ENCODE measurements at places on chromosomes 3 and 15.

DNA sequence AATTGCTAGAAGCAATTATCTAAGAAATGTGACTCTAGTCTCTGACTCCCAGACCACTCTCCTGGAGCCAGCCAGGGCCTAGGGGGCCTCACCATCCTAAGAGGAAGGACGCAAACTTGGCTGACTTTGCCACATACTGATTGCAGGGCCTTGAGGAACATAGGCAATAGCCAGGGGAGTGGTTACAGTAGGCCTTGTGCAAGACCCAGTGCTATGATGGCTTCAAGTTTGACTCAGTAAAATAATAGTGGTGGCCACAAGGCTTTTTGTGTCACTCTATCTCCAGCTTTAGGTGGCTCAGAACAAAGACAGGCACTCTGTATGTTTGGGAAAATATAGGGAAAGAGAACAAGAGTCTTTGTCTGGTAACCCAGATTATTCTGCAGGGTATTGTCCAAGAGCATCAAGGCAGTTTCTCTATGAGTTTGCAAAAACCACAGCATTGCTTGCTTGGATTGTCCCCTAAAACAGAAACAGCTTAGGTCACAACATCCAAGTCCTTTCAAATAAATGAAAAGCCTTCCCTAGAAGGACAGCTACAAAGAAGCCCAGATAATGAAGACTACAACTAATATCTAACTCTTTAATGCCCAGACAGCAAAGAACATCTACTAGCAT, 631.5 kb downstream of the PYDC2 start:
- no peaks in the 10 kb centered on the region for H3K4me1 ChIP-seq
- no peak overlapping the region for H3K4me3 ChIP-seq
- no peaks in the 10 kb centered on the region for H3K36me3 ChIP-seq
- ATAC-seq = no peak

DNA sequence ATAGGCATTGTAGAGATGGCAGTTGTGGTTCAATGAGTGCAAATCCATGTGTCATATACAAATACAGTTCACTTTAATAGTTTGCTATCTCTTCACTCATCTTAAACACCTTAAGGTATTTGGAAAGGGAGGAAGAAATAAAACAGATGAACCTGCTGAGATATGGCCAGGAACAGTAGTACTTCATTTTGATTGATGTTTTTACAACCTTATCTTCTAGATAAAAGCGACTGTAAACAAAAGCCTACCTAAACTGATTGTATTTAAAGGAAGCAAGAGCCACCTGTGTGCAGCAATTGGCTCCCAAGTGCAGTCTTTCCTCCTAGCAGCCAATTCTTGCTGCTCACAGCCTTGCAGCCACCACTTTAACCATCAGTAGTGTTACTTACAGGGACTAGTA, 217.7 kb downstream of the CDIN1 start:
- H3K27ac ChIP-seq = no peak overlapping the region
- H3K36me3 ChIP-seq = peaks cover 3% of the 10 kb centered on the region
- no peak for ATAC-seq
- no peak overlapping the region for H3K4me3 ChIP-seq
- peaks cover 24% of the 10 kb centered on the region for H3K4me1 ChIP-seq
- no peaks in the 10 kb centered on the region for H3K27me3 ChIP-seq

DNA sequence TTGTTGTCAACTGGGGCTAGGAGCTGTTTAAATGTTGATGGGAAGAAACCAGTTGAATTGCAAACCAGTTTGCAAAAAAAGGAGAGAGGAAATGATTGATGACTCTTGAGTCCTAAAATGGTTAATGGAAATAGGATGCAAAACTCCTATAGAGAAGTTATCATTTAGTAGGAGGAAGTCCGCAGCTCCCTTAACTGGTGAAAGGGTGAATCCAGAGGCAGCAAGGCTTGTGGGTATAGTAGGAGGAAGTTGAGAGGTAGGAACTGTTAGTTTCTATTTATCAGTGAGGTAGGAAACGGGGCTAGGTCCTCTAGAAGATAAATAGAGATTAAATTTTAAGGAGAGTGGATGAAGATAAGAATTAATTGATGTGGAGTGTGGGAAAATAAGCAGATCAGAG, 15.4 kb downstream of the IREB2 start:
- H3K27me3 ChIP-seq = no peaks in the 10 kb centered on the region
- no peak for ATAC-seq
- H3K4me1 ChIP-seq = peaks cover 8% of the 10 kb centered on the region
- no peak overlapping the region for H3K27ac ChIP-seq
- no peak overlapping the region for H3K4me3 ChIP-seq

DNA sequence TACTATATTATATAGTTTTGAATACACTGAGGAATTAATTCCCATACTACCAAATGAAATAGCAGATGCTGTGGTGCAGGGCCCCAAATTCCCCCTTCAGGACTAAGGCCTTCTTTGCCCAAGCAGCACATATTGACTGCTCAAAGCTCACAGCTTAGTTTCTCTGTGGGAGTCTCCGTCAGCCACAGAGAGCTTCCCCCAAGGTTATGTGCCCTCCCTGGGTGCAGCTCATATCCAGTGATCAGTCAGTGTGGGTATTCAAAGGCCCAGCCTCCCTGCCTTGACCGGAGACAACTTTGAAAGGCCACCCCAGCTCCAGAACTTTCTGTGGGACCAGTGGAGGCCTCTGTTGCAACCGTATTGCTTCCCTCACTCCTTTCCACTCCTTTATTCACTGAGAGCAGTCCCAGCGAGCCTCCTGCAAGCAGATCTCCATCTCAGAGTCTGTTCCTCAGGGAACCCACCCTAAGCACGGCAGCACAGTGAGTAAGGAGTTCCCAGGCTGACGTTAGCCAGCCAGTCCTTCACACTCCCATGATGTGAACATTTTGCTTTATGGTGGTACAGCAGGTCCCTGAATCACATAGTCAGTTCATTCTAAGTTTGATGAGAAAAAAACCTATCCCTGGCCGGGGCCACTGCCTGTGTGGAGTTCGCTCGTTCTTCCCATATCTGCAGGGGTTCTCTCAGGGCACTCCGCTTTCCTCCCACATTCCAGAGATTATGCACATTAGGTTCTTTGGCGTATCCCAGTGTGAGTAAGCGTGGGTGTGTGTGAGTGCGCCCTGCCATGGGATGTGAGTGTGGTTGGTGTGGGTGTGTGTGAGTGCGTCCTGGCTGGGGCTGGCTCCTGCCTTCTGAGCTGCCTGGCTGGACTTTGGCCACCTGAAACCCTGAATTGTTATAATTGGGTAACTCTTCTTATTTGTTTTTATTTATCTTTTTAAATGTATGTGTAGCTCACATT, 64.4 kb upstream of the PPARG start:
- H3K27me3 ChIP-seq = peaks cover 9% of the 10 kb centered on the region
- H3K4me1 ChIP-seq = no peaks in the 10 kb centered on the region
- no peak overlapping the region for H3K27ac ChIP-seq
- ATAC-seq = no peak
- H3K36me3 ChIP-seq = no peaks in the 10 kb centered on the region
- H3K4me3 ChIP-seq = no peak overlapping the region

DNA sequence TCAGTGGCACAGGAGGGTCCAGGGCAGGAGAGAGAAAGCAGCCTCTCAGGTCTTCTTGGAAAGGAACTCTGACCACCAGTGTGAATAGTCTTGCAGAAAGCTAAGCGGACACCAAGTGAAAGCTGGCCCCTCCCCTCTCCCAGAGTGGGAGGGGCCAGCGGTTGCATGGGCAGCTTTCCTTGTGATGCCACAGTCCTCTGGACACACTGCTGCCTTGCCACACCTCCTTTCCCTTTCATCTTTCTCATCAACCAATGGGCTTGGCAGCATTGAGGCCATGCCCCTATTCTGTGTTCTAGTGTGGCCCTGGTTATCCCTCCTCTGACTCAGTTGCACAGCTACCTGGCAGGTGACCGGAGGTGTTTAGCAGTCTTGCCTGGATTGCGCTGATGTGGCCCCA, 49.7 kb upstream of the GOLGA6B start:
- H3K36me3 ChIP-seq = no peaks in the 10 kb centered on the region
- no peak for ATAC-seq

GRCh38 chr3:49670940-49671290, 3.2 kb upstream of the APEH start:
- ATAC-seq = no peak
- peaks cover 10% of the 10 kb centered on the region for H3K4me1 ChIP-seq
- no peak overlapping the region for H3K27ac ChIP-seq

DNA sequence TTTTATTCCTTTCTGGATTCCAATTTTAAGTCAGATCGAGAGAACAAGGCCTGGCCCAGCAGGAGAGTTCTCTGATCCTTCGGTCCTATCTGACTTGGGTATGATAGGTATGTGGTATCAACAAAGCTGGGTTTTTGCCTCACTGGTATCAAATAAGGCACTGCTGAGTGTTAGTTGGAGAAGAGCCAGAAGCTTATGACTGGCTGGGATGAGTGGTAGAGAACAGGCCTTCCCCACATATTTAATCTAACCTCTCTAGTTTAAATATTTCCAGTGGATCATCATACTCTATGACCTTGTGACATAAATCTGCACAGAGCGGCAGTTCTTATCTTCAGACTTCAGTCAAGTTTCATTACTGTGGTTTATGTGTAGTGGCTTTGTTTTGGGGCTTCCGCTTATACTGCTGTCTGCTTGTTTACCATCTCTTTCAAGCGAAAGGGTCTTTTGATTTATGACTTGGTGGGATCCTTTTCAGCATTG, 164.5 kb downstream of the PTPRG start:
- H3K27me3 ChIP-seq = no peaks in the 10 kb centered on the region
- H3K4me3 ChIP-seq = no peak overlapping the region
- H3K36me3 ChIP-seq = no peaks in the 10 kb centered on the region
- no peak for ATAC-seq

DNA sequence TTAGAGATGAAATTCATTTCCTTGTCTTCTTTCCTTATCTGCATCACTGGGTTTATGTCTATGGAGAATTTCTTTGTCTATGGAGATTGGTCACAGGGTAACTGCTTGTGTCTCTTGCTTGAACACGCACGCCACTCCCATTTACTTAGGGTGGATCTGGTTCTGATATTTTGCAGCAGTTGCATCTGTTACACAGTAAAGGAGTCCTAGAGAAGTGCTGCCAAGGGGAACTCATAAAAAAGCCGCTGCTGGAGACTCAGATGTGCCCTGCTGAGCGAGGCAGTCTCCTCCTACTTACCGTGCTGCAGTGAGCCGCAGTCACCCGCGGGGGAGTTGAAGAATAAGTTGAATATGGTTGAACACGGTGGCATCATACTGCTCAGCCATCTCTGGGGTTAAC, 105.2 kb upstream of the KLHL25 start:
- H3K4me1 ChIP-seq = no peaks in the 10 kb centered on the region
- H3K4me3 ChIP-seq = no peak overlapping the region
- H3K27ac ChIP-seq = no peak overlapping the region
- peaks cover 34% of the 10 kb centered on the region for H3K27me3 ChIP-seq
- no peak for ATAC-seq

All from gastroesophageal sphincter (tissue), 4 donors.